Activated T-helper 17 cell treated with anti-CD3 and anti-CD28 coated beads, Interleukin-2, amount 50 U/mL, for 72 hours (primary cell): ENCODE measurements at places on chromosomes 7 and 10.
A peak's percentile ranks its signal among the peaks of the same experiment; 100 is the strongest.

- no peak for ATAC-seq
These were observed 48.1 kb upstream of the PLEKHA1 start for GRCh38 chr10:122326385-122326784.

GRCh38 chr10:18699849-18700840, 40.9 kb downstream of the ARL5B start:
- ATAC-seq, result peak; percentile 70

- no peak for ATAC-seq
These were observed 110.5 kb downstream of the HECTD2 start for GRCh38 chr10:91520661-91521060.

- ATAC-seq, result no peak
These were observed 413.2 kb upstream of the PHF14 start for GRCh38 chr7:10560497-10560896.

GRCh38 chr7:47470567-47471357, 111.1 kb downstream of the TNS3 start:
- ATAC-seq, result no peak

DNA sequence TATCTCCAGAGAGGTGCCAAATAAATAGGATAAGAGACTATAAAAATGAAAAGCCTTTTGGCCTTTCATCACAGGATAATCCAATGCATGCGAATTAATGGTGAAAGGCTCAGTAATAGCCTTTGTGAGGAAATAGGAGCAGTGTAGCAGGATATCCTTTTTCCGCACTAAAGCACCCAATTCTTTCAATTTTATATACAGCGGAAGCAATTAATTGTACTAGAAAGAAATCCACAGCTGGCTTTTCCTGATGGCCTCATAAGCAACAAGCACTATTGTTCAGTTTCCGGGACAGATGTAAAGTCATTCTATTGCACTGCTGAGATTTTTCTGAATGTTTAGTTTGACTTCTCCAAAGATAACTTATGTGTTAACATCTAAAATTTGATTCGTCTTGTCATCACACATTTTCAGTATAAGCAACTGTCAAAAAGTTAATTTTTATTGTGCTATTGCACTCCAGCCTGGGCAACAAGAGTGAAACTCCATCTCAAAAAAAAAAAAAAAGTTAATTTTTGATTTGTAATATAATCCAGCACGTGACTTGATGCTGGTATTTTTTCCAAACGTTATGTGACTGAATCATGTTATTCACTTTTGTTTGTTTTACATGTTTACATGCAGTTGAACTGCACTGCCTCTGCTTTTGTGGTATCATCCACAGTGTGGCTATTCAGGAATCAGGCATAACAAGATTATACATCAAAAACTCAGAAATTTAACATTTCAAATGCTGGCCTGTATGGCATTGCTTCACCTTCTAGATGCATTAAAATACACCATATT, 8.4 kb upstream of the BMPR1A start:
- ATAC-seq, result no peak

DNA sequence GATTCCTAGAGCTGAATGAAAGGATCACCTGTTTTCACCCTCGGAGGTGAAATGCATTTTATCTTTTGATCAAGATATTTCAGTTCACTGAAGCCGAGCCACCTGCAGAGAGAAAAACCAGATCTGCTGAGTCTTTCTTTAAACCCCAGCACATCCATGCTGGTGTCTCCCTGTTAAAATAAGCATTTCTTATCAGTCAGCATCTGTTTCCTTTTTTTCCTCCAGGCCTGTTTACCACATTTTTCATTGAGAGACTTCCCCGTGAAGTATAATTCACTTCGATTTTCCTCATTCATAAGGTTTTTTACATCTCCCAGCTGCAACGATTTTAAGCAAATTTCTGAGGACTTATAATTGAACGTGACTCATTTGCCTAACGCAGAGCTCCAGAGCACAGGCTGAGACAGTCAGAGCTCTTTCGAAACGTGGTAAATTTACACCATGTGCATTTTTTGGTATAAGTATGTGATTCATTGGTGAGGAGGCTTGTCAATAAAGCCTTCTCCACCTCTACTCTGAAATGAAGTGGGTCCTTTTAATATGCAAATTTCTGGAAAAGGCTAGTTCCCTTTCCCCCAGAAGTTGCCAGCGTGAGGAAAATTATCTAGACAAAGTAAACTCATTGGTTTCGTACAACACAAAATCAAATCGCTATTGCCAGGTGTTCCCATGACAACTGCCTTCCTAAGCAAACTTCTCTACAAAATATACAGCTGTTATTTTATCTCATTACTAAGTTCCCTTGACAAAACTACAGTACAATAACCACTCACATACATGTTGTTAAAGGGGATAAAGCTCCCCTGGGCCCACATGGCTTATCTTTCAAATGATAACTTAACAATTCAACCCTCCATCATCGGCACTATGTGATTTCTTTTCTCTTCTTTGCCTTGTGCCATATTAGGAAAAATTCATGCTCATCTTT, 374.8 kb upstream of the AKR1E2 start:
- no peak for ATAC-seq

GRCh38 chr7:89661876-89662275, 492.4 kb upstream of the STEAP1 start:
- ATAC-seq, result no peak

- peak; percentile 40 for ATAC-seq
These were observed 362.5 kb upstream of the ZMIZ1 start for GRCh38 chr10:78706256-78706655.
